ENCODE measurements at places on chromosomes 13 and 19. TPM values are rescaled to one million over a fixed set of nuclear protein-coding genes. Genes with fewer than 3 reads are reported as not detected.

- DNase-seq: no peak
These were observed 72.1 kb downstream of the SLC7A1 start for GRCh38 chr13:29523199-29523961.

Gene ZNF442
- 5.6 TPM for total RNA-seq

DNA sequence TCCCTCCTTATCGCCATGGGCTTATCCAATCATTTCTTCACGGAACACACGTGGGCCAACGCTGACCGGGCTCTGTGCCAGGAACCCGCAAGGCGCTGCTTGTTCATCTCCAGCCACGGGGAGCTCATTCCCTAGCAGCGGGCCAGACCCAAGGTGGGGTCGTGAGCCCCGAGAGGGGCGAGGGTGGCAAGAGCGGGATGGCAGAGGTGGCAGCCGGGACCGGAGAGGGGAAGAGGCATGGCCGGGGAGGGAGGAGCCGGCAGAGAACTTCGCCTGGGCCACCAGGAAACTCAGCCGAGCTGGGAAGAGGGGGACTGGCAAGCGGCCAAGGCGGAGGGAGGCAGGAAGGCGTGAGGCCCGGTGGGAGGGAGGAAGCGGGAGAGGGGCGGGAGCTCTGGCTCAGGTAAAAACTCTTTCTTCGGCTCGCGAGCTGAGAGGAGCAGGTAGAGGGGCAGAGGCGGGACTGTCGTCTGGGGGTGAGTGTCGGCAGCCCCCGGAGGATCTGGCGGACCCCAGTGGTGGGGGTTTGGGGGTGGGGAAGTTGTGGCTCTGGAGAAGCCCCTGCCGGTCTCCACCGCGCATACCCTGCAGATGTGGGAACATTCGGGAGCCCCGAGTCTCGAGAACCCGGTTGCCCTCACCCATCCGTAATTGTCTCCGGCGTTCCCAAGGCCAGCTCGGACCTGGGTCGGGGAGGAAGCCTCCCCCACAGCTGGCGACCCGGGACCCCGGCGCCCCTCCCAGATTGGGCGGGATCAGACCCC is at the start of gene B3GNT3:
Gene B3GNT3, plus strand, starts transcription at position 408 of the 764 bp plus-strand sequence. CDS start 12,670 bp downstream, outside the sequence.
- no peak for DNase-seq

DNA sequence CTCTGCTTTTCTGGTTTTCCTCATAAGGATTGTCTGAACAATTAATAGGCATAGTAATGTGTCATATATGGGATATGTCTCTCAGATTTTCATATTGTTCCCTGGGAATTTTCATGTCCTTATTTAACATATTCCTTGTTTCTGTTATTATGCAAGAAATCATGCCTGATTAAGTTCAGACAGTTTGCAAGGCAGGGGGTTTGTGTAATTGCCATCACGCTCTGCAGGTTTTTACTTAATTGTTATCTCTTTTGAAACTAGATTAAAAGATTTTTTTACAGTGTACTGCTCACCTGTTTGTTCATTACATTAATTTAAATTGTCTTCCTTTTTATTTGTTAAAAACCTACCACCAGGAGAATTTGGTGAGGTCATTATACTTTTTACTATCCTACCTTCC is 1253.2 kb upstream of the PRR20A start:
- DNase-seq: no peak

- DNase-seq: no peak
These were observed 8.5 kb downstream of the MOB3A start for GRCh38 chr19:2087621-2088100.

- no peak for DNase-seq
These were observed 902 bp upstream of the ZNF428 start for GRCh38 chr19:43620061-43621001.

Data from neural crest cell (in vitro differentiated cells).